ENCODE measurements at places on chromosomes 16 and 17.
A peak's percentile ranks its signal among the peaks of the same experiment; 100 is the strongest.

GRCh38 chr17:8841844-8842243 lies 25.6 kb downstream of the PIK3R6 start:
- DNase-seq = no peak

GRCh38 chr17:18958611-18959010 lies 6.6 kb downstream of the SLC5A10 start:
- DNase-seq = no peak

- no peak for DNase-seq
Observed at GRCh38 chr17:51355441-51356410, 95.4 kb downstream of the UTP18 start.

GRCh38 chr17:40612599-40613244 lies 34.9 kb downstream of the SMARCE1 start:
- peak; percentile 54 for DNase-seq

GRCh38 chr16:23855010-23855409 lies 19.2 kb downstream of the PRKCB start:
- no peak for DNase-seq

DNA sequence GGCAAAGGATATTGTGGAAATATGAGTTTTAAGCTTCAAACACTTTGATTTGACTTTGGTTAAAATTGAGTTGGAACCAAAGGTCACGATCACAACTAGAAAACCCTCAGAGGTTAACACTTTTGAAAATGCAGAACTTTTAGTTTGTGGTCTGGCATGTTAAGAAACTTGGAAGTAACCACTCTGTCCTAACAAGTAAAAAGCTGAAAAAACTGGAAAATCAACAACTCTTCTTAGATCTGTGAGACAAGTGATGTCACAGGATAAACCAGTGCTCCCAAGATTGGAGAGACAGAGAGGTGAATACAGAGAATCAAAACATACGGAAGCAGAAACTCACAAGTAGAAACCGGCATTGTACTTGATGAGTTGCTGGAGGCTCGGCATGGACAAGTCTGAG lies 17.4 kb downstream of the MFSD6L start:
- DNase-seq = no peak

GRCh38 chr17:74325376-74325742 lies 667 bp upstream of the KIF19 start:
- DNase-seq = no peak

DNA sequence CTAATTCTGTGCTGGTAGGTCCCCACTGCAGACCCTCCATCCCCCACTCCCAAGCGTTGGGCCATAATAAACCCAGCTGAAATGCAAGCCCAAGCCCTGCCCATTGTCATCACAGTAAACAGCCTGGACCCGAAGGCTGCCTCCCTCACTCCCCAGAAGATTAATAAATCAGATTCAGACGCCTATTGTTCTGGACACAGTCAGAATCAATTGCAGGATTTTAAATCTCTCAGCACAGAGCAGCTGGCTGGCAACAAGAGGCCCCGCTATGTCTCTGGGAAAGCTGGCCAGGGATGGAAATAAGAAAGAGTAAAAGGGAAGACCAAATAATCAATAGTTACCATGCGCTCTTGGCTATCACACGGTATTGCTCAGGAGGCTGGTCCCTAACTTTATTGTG lies 93.9 kb downstream of the C17orf67 start:
- DNase-seq = no peak

DNA sequence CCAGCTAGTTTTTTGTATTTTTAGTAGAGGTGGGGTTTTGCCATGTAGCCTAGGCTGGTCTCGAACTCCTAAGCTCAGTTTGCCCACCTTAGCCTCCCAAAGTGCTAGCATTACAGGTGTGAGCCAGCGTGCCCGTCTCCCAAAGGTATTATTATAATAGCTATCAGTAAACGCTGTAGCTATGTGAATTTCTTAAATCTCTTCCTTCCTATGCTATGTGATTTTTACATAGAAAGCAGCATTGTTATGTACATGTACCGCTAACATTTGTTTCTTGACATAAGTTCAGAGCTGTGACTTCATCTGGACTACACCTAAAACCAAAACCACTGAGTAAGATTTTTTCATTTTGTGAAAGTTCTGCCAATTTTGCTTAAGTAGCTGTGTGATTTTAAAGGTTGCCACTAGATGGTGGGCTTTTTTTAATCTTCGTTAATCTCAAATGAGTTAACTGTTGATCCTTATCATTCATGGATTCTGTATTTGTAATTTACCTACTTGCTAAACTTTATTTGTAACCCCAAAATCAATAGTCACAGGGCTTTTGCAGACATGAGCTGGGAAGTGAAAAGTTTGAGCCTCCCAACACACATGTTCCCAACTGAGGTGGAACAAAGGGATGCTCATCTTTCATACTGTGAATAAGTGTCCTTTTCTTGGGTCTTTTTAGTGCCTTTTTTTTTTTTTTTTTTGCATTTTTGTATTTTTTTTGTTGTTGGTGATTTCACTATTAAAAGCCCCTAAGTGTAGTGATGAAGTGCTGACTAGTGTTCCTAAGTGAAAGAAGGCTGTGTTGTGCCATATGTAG lies 21.9 kb downstream of the PRKAR1A start:
- no peak for DNase-seq

GRCh38 chr16:87780385-87780989 lies 14.7 kb upstream of the KLHDC4 start:
- DNase-seq = peak; percentile 46

GRCh38 chr16:85735225-85735635 lies 15.7 kb downstream of the C16orf74 start:
- DNase-seq = no peak

GRCh38 chr16:85459529-85460251 lies 153.4 kb upstream of the GSE1 start:
- no peak for DNase-seq

- no peak for DNase-seq
Observed at GRCh38 chr16:29148131-29148691, 163.4 kb downstream of the LAT start.
